ENCODE measurements at places on chromosomes 4 and X. TPM values are rescaled to one million over a fixed set of nuclear protein-coding genes. Genes with fewer than 3 reads are reported as not detected.

The FAT4 gene
- 2.3 TPM for total RNA-seq

The SPP1 gene
- total RNA-seq: 3,280 TPM

The MRPL1 gene
- 51.7 TPM for total RNA-seq

The ZNF185 gene
- total RNA-seq: 63.4 TPM

The NLGN4X gene
- 0.94 TPM for total RNA-seq

The RPA4 gene
- total RNA-seq: 0.17 TPM

The GUCY1B1 gene
- 54.1 TPM for total RNA-seq

The FREM3 gene
- total RNA-seq: not detected

GRCh38 chrX:46407036-46407752 is 138.0 kb downstream of the ZNF674 start:
- DNase-seq: no peak

DNA sequence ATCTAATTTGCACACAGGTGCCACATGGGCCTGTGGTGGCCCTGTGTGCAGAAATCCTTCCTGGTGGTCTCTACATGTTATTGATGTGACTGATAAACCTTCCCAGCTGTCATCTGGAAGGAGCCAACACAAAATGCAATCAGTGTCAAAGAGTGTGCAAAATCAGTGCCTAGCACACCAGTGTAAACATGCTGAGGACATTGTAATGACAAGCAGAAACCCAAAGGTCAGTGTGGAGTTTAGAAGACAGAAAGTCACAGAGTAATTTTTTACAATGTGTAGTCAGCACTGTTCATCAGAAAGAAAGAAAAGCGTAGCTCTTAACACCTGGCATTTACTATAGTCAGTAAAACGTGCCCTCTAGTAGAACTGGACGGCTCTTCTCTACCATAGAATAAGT is 50.3 kb downstream of the PHKA2 start:
- no peak for DNase-seq

DNA sequence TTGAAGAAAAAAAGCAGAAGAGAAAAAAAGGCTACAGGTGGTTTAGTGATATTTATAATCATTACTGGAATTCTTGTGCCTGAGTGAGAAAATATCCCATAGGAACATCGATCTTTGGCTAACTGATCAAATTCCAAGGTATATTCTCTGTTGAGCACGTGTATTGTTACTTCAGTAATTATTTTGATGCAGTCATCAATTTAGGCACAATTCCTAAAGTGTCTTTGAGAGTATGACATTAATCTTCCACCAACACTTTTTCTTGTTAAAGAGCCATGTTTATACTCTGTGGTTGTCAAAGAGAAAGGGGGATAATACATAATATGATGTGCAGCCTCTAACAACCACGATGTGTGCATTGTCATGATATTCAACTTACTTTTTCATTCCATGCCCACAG is 151.1 kb downstream of the TSPAN5 start:
- DNase-seq: no peak

- no peak for DNase-seq
Observed at GRCh38 chr4:189185810-189186432, 754.8 kb upstream of the FRG1 start.

DNA sequence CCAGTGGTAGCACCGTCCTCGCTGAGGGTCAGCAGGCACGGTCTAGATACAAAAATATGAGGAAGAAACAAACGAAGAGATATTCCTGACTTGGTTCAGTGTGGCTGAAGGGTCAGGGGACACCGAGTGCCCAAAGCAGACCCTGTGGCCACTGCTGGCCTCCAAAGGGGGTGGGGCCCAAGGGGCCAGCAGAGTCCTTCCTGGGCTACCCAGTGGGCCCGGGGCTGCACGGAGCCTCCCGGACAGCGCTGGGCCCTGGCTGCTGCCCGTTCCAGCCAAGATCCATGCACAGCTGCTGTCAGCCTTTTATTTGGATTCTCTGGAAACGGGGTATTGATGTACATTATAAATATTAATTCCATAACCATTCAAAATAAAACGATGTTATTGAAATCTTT is 20.4 kb downstream of the NELFA start:
- DNase-seq: no peak

DNA sequence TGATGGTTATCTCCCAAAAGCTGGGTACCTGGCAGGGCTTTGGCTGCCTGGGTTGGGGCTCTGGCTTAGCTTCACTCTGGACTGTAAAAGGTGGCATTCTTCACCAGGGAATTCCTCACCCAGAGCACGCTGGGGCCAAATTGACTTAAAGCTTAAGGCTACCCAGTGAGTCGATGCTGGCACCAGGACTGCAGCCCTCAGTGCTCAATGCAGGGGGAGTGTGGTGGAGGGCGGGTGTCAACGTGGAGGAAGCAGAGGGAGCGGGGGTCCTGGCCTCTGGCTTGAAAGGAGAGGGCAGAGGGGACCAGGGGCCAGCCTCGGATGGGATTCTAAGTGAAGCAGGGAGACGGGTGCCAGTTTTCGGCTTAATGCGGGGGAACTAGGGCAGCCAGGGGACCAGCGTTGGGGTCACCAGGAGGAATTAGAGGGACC is 446 bp upstream of the FAM50A start:
- DNase-seq: no peak

GRCh38 chrX:150926791-150927190 is 28.3 kb upstream of the CD99L2 start:
- DNase-seq: no peak

DNA sequence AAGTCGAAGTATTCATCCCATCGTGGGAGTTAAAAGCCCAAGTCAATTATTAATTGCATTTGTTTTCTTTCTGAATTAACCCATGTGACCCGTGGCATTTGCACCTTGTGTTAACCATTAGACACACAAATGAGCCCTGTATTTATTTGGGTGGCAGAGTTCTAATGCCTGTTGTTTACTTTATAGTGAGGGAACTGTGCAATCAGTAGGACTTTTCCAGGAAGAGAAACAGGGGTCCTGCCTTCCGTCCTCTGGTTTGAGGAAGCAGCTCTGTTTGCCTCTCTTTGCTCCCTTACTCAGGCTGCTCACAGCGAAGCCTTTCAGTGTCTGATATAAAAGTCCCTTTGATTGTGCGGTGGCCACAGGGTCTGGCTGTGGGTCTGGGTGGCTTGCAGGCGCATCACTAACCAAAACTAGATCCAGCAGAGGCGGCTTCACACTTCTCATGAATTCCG is 263.6 kb downstream of the PTTG2 start:
- DNase-seq: peak; percentile 94

DNA sequence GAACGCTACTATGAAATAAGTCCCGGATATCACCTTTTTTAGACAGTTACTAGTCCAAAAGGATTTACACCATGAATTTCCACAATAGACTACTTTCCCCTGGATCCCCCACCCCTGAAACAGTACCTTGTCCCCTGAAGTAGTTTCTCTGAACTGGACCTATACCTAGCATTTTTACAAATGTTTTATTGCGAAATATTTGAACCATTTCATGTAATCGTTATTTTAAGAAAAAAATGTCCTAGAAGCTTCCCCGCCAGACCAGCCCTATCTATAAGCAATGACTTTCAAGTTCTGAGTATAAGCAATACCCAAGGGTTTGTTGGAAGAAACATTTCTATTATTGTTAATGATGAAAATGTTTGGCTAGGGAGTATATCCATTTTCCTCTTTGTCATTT is 517.8 kb upstream of the IGFBP7 start:
- DNase-seq: no peak

- peak; percentile 47 for DNase-seq
Observed at GRCh38 chr4:43132010-43132582, 239.6 kb downstream of the GRXCR1 start.

DNA sequence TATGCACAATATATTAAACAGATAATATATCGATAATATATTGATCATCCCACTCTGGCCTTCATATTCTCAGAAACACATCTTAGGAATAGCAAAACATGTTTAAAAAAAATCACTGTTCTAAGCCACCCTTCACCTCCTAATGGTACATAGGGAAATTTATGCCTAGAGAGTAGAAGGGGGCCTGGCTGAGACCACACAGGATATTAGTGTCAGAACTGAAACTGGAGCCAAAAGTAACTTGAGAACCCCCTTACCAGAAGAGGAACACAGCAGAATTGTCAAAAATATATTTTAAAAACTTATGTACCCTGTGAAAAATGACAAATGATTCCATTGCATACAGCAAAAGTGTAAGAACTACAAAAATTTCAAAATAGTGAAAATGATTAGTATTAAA is 173.1 kb downstream of the VSIG4 start:
- no peak for DNase-seq

- DNase-seq: no peak
Observed at GRCh38 chr4:24179201-24179840, 289.5 kb upstream of the PPARGC1A start.

GRCh38 chr4:127045861-127046260 is 586.9 kb upstream of the INTU start:
- no peak for DNase-seq

Measured in renal cortical epithelial cell (primary cell).